ENCODE measurements at places on chromosomes 7 and 10. TPM values are rescaled to one million over a fixed set of nuclear protein-coding genes. Genes with fewer than 3 reads are reported as not detected.

The SLK gene
- total RNA-seq: 17.8 TPM

The TRDMT1 gene
- 4.5 TPM for total RNA-seq

The AKR1C4 gene
- not detected for total RNA-seq

The CABCOCO1 gene
- total RNA-seq: not detected

The NKX1-2 gene
- total RNA-seq: not detected

The ZNF365 gene
- total RNA-seq: not detected

The LBX1 gene
- total RNA-seq: not detected

The MICU1 gene
- 29.9 TPM for total RNA-seq

The LRRC18 gene
- total RNA-seq: not detected

The COL17A1 gene
- total RNA-seq: not detected

The AKR1D1 gene
- total RNA-seq: not detected

The KLLN gene
- 0.61 TPM for total RNA-seq

DNA sequence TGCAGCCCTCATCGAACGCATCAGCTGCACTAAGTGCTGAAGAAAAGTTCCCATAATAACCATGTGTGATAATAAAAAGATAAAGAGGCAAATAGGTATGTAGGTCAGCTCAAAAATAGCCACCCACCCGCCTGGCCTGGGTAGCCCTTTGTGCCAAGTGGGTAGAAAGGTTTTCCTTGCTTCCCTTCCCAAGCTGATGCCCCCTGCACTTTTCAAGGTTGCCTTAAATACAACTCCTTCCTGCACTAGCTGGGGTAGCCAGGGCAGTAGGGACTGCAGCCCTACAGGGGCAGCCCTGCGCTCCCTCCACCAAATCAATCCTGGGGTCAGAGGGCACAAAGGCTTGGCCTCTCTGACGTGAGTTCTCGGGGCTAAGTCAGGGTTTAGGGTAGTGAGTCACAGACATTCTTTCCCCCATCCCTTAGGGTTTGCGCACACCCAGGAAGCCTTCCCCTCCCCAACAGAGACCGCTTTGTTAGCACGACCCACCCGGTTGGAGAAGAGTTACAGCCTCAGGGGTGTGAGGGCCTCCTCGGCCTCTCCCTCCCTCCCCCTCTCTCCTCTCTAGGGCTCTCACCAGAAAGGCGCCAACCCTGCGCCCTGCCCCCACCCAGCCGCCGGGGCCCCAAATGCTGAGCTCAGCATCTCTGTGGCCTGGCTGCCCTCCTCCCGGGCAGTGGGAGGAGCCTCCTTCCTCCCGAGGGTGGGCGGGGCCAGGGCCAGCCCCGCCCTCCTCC is 13.3 kb upstream of the DDIT4 start:
- peak; percentile 96 for DNase-seq

- DNase-seq: no peak
These were observed at the start of gene SMARCD3 for GRCh38 chr7:151248346-151249033. SMARCD3 (minus strand) TSS chr7:151248694; CDS start chr7:151248562, 132 bp downstream.

- DNase-seq: no peak
These were observed 6.9 kb downstream of the HKDC1 start for GRCh38 chr10:69226919-69227450.

DNA sequence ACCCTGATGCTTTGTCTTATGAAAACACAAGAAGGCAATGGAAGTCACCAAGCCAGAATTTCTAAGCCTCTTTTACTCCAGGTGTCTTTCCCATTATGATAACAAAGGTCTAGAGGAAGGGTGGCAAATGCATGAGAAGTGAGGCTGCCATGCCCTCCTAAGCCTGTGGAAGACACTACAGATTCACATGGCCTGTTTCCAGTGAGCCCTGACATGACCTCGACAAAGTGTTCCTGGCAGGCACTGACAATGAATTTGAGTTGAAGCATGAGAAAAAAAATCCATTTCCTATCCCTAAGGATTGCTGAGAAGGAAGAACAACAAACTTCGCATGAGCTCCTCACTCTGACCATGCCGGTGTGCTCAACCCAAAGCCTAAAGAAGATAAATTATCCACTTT is 268.0 kb downstream of the HTR7 start:
- no peak for DNase-seq

DNA sequence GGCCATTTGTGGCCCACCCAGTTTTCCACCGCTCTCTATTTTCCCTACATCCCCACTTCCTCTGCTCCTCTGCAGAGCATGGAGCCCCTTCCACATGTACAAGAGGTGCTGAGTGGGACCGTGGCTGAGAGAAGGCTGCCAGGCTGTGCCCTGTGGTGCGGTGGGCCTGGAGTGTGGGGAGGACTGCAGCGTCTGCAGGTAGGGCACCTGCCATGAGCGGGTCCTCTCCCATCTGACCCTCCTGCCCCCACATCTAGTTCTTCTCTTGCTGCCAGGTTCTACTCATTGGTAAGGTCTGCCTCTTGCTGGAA is 145.6 kb upstream of the FAM20C start:
- DNase-seq: no peak

GRCh38 chr7:144908324-144908723 is 72.5 kb upstream of the TPK1 start:
- DNase-seq: no peak

- DNase-seq: peak; percentile 77
These were observed 3.0 kb upstream of the DLX5 start for GRCh38 chr7:97027427-97028234.

DNA sequence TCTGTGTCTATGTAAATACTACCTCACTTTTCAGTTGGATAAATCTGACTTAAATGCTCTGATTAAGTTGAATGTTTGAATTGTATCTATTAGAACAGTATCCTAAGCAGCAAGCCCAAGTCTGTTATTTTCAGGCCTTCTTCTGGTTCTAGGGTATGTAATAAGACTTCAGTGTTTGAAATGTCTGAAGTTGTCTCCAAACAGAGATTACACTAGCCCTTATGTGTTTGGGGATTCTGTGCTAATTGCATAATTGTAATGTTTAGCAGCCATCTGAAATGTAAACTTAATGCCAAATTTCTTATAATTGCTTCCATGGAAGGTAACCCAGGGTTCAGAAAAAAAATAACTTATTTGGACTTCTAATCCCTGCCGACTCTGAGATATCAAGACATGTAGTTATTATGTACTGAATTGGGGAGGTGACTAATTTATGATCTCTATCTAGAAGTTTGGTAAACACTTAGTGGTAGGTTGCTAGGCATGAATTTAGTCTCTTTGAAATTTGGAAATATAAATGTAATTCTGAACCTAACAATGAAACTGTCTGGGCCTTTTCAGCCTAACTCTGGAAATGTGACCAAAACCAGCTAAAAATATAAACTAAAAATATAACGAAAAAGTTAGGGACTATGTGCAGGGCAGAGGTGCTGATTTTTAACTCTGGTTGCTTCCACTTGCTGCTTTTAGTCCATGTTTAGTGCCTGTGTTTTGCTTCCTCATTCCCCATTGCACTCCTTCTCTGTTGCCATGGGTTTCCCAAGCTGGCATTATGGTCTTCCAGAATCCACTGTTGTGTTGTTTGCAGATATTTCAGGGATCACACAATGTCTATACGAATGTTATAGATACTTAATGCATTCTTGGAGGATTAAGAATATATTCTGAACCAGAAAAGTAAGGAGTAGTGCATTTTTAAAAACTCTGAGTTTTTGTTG is 54.8 kb downstream of the MCU start:
- DNase-seq: no peak

- DNase-seq: no peak
These were observed 315.0 kb downstream of the CRPPA start for GRCh38 chr7:16106300-16106699.

- DNase-seq: no peak
These were observed 39.0 kb downstream of the TFPI2 start for GRCh38 chr7:93851536-93851935.

- DNase-seq: no peak
These were observed 569.5 kb upstream of the LRRN3 start for GRCh38 chr7:110521357-110521911.

- DNase-seq: no peak
These were observed 14.5 kb downstream of the FAM24B start for GRCh38 chr10:122864901-122865300.

DNA sequence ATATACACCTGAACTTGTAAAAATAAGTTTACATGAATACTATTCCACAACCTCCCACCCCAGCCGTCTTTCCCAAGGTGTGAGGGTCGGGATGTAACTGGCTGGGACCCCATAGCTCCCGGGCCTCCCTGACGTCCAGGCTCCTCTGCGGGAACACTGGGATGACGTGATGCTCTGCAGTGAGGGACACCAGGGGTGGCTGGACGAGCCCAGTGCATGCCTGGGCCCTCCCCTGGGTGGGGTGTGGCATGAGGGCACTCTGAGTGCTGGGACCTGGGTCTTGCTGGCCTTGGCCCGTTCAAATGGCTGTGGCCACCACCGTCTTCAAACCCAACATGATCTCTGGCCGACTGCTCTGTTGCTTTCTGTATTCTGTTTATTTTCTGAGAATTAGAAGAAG is 182.4 kb downstream of the DNAJB6 start:
- no peak for DNase-seq

DNA sequence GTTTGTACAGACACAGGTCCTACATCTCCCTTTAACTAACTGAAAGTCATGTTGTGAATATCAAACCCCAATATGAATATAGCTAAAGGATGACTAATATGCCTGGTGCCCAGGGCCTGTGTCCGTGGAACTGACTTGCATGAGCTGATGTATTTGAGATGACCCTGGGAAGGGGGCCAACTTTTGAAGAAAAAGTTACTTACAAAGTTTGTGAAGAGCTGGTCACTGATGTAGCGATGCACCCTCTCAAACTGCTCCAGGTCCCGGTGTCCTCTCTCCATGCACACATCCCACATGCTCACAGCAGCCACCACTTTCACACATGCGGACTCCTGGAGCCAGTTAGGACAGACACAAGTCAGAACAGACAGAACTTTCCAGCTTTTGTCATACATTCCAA is 106.2 kb downstream of the ABCC2 start:
- DNase-seq: no peak

DNA sequence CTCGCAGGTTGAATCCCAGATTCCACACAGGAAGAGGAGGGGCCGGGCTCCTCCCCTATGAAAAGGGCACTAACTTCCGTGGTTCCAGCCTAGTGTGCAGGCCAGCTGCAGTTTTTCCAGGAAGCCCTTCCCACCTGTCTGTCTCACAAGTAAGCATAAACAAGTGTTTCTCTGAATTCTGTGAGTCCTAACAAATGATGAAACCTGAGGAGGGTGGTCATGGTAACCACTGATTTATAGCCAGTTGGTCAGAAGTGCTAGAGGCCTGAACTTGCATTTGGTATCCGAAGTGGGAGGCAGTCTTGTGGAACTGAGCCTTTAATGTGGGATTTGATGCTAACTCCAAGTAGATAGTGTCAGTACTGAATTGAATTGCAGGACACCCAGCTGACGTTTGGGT is 54.7 kb upstream of the STEAP4 start:
- no peak for DNase-seq

- no peak for DNase-seq
These were observed 15.7 kb upstream of the CRYGN start for GRCh38 chr7:151455690-151456089.

GRCh38 chr7:136405931-136406777 is 429.0 kb upstream of the MTPN start:
- peak; percentile 25 for DNase-seq

DNA sequence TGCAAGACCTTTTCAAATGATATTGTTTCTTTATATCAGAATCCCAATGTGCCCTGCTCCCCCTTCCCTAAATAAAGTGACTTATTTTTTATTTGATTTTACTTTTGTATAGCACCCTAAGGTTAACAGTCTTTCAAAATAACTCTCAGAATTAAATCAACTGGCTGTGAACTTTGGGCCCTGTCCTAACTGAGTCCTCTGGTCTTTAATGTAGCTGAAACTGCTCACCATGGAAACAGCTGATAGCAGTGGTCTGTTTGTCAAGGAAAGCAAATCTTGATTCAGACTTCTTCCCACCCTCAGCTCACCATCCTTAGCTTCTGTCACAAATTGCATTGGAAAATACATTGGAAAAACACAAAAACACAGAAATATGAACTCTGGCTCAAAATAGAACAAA is 105.2 kb upstream of the PRPS1L1 start:
- no peak for DNase-seq
